ENCODE measurements at places on chromosomes 5 and 9. TPM values are rescaled to one million over a fixed set of nuclear protein-coding genes. Genes with fewer than 3 reads are reported as not detected.

GRCh38 chr5:161382685-161383084 is 163.8 kb downstream of the GABRB2 start:
- DNase-seq, result no peak

- no peak for DNase-seq
These were observed 24.3 kb downstream of the CPLX2 start for GRCh38 chr5:175895686-175896102.

DNA sequence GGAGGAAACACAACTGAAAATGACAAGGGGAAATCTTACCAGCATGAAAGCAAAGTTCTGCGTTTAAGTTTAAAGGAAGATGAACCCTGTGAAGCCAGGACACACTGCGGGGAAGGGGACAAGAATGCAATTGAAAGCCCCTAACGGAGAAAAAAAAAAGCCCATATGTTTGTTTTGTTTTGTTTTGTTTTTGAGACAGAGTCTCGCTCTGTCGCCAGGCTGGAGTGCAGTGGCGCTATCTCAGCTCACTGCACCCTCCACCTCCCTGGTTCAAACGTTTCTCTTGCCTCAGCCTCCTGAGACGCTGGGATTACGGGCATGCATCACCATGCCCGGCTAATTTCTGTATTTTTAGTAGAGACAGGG is 2.9 kb downstream of the STK10 start:
- peak; percentile 6 for DNase-seq

DNA sequence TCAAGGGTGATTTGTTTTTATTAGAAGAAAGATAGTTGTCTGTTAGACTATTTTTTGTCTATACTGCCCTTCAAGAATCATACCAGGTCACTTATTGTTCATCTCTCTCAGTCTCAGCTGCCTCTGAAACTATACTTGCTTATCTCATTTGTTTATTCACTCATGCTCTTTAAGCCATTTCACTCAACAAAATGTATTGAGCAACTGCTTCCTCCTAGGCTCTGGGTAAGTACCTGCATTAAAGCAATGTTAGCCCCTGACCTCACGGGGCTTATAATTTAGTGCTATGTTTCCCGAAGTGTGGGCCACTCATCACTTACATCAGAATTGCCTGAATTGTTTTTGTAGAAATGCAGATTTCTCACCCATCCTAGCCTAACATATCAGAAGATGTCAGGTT is 100.9 kb downstream of the DPYSL3 start:
- no peak for DNase-seq

GRCh38 chr5:68110264-68110663 is 105.3 kb upstream of the PIK3R1 start:
- DNase-seq, result no peak

GRCh38 chr5:32512926-32513325 is 68.4 kb upstream of the ZFR start:
- no peak for DNase-seq

- no peak for DNase-seq
These were observed 70.0 kb downstream of the KLHL3 start for GRCh38 chr5:137665678-137666460.

- no peak for DNase-seq
These were observed 145.9 kb downstream of the GABRB2 start for GRCh38 chr5:161400583-161400982.

DNA sequence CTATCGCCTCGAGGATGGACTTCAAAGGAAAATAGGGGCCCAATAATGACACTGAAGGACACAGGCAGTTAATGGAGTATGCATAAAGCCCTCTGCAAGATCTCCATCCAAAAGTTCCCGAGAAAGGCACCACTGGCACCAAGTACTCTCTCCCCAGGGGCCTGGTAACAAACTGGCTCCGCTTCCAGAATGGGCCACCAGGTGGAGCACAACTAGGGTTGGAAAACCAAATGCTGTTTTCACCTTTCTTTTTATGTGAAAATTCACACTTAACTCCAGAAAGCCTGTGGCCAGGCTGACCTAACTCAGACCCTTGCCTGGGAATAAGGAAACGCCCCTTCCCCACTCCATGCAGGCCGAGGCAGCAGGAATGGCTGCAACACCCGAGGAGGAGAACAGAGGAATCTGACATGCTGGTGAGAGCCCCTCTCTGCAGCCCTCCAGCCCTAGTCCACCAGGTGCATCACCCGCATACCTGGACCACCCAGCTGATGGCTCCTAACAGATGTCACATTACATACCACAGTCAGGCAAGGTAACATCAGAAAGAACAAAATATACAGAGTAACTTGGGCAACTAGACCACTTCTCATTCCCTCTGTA is 42.8 kb downstream of the CAMSAP1 start:
- DNase-seq, result peak; percentile 85

CMYA5 gene
- 8.4 TPM for total RNA-seq

PTPRD gene
- total RNA-seq, result 4.7 TPM

PCDHGA3 gene
- total RNA-seq, result 6.7 TPM

All from sciatic nerve (tissue), 2 donors.